Immature natural killer cell (primary cell): ENCODE measurements at places on chromosomes 4 and X.

GRCh38 chr4:138891631-138892031 lies 124.0 kb upstream of the NOCT start:
- DNase-seq = no peak

DNA sequence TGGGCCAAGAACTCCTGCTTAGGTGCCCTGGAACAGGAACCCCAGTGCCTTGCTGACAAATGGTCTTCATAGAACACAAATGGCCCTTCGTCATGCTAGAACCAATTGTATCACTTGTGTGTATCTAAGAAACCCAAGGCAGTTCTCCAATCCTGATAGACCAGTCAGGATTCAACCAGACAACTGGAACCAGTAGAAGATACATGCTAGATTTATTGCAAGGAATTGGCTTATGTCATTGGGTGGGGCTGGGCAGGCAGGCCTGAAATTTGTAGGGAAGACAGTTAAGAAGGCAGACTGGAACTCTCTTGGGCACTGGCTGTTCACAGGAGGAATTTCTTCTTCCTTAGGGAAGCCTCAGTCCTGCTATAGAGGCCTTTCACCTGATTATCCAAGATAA lies 17.0 kb upstream of the TBL1X start:
- no peak for DNase-seq

- no peak for DNase-seq
Observed at GRCh38 chr4:85370400-85371032, 104.4 kb upstream of the ARHGAP24 start.

DNA sequence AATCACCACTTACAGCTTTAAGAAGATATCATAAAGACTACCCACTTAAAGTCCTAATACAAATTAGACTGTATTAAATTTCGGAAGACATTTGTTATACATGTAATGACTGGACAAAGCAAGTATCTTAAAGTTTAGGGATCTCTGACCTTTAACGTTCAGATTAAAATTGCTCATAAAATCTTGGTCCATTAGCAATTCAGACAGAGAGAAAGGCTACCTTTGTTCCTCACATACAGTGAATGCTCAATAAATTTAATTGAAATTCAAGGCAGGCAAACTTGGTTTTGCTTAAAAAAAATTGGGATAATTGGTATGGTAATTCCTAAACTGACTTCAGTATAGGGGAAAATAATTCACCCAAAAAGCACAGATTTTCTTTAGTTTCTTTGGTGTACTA lies 285.9 kb upstream of the EMCN start:
- no peak for DNase-seq

DNA sequence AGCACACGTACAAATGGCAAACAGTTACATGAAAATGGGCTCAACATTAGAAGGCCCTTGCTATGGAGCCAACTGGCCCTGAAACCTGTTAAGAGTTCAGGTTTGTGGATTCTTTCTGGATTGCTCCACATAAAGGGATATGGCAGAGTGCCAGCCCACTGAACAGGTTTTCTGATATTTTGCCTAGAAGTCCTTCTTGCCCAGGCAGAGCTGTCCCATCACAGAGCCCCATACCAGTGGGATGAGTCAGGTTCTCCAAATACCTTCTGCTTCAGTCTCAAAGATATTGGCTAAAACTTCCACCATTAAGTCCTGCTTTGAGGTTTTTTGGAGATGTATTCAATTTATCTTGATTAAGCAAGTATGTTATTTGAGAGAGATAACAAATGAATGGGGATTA lies 146.8 kb upstream of the IL1RAPL2 start:
- DNase-seq = no peak

GRCh38 chr4:27819246-27819645 lies 958.6 kb downstream of the STIM2 start:
- DNase-seq = no peak

- DNase-seq = no peak
Observed at GRCh38 chrX:44914532-44915198, 41.7 kb downstream of the KDM6A start.

GRCh38 chr4:66923081-66923865 lies 622.0 kb downstream of the CENPC start:
- no peak for DNase-seq

DNA sequence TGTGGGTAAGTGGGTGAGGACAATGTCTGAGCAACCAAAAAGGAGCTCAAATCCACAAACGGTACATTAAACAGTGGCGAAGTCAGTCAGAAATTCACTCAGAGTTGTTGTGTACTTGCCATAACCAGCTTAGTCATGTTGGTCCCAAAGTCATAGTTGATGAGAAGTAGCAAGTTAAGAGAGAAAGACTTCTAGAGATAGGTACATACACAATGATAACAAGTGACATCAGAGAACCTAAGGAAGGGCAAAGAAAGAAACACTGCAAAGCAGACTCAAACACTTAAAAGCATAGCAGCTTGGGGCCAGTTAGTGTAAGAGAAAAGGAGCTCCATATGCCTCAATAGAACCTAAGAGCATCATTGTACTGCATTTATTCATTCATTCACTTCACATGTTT lies 30.2 kb downstream of the DYNLT3 start:
- no peak for DNase-seq

DNA sequence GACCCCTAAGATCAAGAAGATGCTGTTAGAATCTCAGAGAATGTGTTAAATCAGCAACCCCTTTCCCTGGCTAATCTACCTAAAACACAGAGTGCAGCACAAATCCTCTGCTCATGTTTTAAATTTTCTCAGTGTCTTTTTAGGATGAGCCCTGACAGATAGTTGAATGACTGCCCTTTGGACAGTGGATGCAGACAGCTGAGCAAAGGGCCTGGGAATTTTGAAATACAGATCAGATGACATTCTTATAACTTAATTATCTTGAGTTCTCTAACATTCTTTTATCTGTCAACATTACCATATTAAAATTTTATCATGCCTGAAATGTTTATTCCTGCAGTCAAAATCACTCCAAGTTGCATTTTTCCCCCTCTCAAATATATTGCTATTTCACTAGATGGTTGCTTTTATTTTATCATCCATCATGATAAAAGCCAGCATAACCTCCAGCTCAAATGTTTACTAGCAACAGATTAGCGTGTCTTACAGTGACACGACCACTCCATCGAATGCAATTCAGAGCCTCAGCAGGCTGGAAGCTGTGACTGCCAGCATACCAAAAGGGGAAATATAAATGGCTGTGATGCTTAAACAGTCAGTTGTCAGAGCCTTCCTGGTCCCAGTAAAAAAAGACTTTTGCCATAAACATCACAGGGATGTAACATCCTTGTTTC lies 22.8 kb upstream of the ARHGAP24 start:
- no peak for DNase-seq

- DNase-seq = no peak
Observed at GRCh38 chr4:53716011-53716410, 124.7 kb upstream of the LNX1 start.

DNA sequence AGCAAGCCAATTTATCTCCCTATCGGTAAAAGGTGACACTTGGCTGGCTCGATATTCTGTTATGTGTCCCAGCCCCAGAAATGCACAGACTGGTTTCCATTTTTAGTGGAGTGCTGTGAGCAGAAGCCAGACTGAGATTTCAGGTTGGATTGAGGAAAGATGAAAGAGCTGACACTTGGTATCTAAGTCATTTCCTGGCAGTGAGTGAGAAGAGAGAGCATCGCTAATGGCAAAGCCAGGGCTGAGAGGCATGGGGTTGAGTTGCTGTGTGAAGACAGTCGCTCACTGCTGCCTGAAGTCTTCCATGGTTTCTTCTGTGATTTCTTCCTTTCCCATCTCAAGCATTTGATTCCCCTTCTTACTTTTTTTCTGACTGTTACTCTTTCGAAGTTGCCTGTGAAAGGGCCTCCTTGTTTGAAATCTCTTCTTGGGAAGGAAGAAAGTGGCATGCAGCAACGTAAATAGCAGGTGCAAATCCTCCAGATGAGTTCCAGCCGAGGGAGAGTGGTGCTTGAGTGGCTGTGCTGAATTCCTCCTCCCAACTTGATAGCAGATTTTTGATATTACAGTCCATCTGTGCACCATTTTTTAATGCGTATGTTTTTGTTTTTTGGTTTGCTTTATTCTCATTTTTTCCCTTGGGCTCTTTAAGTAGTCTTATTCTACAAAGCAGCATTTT lies 109.2 kb upstream of the LIMCH1 start:
- no peak for DNase-seq

- DNase-seq = no peak
Observed at GRCh38 chr4:46950826-46951225, 41.8 kb upstream of the COX7B2 start.

GRCh38 chr4:129999156-129999555 lies 903.2 kb downstream of the C4orf33 start:
- DNase-seq = no peak

DNA sequence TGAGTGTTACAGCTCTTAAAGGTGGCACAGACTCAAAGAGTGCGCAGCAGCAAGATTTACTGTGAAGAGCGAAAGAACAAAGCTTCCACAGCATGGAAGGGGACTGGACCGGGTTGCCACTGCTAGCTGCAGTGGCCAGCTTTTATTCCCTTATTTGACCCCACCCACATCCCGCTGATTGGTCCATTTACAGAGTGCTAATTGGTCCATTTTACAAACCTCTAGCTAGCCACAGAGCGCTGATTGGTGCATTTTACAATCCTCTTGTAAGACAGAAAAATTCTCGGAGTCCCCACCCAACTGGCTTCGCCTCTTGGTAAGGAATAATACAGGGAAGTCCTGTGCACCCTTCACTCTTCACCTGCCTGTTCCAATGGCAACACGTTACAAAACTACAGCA lies 1.9 kb upstream of the SHROOM2 start:
- no peak for DNase-seq
